Activated T-helper 1 cell treated with Interleukin-2 at 50 U/mL for 16 hours (primary cell): ENCODE measurements at places on chromosomes 6 and 20.

DNA sequence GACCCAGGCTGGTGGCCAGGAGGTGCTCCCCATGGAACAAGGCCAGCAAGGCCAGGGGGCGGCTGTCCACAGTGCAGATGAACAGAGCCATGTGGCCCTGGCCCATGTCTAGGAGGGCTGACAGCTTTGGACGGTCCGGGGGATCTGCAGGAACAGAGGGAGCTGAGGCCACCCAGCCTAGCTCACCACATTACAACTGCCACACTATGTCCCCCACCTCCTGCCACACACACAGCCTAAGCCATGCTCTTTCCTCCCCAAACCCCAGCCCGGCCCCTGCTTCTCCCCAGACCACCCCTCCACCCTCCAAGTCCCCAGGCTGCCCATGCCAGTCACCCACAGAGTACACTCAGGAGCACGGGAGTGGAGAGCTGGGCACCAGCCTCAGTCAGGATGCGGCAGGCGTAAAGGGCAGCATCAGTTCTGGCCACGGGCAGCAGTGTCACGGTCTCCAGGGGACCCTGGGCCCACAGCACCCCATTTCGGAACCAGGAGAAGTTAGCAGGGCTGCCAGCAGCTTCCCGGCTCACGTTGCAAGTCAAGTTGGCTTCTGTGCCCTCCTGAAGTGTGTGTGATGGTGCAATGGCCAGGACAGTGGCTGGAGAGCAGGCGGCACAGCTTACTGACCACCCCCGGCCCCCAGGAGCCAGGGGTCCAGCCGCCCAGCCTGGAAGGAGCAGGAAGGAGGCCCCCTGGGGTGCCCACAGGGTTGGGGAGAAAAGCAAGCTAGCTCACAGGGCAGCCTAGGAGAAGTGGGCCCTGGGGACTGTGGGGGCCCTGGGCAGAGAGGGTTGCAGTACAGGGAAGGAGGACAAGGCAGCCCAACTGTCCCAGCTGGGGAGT, 15.2 kb upstream of the ADAM33 start:
- DNase-seq, result no peak

GRCh38 chr6:145087034-145087433, 648.3 kb downstream of the EPM2A start:
- no peak for DNase-seq

- DNase-seq, result no peak
These were observed 100.7 kb upstream of the PTPN1 start for GRCh38 chr20:50409495-50409894.

GRCh38 chr6:30614044-30614842, 2.8 kb downstream of the PPP1R10 start:
- DNase-seq, result no peak

- no peak for DNase-seq
These were observed 42.8 kb downstream of the MYO6 start for GRCh38 chr6:75791881-75792280.

DNA sequence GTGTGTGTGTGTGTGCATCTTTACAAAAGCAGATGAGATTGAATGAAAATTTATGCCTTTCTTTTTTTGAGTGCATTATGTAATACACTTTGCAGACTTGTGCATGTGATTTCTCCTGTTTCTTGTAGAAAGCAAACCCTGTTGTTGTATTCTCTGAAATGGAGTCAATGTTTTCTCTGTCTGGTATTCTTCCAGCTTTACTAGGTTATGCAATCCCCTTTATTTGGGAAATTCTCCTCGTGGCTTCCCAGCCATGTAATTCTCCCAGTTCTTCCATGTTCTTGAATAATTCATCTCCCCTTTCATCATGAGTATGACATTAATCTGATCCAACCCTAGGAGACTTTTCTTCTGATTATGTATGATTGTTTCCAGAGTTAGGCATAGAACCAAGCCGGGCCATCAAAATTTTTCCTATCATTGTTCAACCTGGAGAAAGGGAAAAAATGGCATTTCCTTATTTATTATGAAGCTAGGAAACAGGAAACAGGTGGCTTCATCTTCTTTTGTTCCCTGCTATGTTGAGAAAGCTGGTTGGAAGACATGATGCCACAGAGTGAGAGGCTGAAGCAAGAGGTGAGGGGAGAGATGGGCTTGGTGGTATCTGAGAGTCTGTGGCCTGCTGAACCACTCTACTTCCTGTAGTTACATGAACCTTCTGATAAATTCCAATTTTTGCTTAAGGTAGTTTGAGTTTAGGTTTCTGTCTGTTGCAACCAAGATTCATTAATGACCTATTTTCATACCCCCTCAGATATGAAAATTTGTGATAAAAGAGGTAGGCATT, 68.8 kb downstream of the PRL start:
- no peak for DNase-seq

GRCh38 chr6:48144021-48144420, 33.0 kb upstream of the PTCHD4 start:
- no peak for DNase-seq

- no peak for DNase-seq
These were observed 10.3 kb downstream of the CST3 start for GRCh38 chr20:23627501-23627900.

DNA sequence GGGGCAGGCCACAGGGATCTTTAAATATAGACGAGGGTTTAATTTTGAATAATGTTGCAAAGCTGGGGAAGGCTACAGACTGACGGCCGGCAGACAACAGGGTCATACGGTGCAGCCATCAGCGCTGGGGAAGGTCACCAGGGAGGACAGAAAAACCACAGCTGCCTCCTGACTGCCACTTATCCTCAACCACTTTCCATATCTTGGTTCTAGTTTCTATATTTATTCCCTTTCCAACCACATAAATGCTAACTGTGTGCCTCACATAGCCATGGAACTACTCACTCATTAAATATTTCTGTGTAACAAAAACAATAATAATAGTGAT, 85.7 kb upstream of the AGPAT4 start:
- no peak for DNase-seq

DNA sequence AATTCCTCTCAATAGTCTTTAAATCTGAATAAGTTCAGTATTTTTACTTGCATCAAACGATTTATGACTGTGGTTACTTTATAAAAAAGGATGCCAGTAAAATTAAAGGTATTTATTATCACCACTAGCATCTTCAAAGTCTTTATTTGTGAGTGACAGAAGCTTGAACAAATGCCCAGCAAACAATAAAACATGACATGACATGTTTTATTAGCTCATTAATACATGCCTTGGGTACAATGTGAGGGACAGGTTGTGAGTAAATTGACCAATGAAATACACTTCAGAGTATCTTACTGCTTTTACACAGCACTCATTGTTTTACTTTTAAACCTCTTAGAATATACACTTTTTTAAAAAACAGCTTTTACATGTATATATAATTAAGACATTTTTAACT, 113.4 kb upstream of the BEND3 start:
- no peak for DNase-seq

DNA sequence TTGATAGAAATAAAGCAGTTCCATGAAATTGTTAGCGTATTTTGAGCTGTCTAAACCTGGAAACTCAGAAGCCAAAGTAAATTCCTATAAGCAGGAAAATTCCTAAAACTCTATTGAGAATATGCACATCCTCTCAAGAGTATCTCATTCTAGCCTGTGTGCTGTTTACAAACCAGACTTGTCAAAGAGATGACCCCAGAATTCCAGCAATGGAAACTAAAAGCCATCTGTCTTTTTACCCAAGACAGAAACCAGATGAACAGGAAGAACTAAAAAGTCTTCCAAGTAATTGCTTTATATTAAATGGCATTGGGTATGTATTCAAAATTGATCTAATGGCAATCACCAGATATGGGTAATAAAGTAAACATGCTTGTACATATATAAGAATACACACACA, 92.6 kb downstream of the COL19A1 start:
- DNase-seq, result no peak

DNA sequence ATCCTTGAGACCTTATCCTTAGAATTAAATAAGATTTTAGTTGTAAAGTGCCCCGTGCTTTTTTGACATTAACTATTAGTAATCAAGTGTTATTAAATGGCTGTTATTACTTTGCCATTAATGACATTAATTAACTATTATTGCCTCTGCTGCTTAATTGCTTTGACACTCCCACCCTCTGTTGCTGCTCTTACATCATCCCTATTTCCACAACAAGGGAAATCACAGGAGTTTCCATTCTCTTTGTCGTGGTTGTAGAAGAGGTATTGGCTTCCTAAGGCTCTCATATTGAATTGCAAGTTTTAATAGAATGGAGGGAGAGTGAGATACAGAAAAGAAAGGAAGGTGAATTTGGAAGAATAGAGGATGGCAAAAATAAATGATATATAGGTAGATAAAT, 545.8 kb downstream of the MMUT start:
- no peak for DNase-seq
